Fibroblast of pulmonary artery (primary cell): ENCODE measurements at places on chromosomes 6 and 20.

DNA sequence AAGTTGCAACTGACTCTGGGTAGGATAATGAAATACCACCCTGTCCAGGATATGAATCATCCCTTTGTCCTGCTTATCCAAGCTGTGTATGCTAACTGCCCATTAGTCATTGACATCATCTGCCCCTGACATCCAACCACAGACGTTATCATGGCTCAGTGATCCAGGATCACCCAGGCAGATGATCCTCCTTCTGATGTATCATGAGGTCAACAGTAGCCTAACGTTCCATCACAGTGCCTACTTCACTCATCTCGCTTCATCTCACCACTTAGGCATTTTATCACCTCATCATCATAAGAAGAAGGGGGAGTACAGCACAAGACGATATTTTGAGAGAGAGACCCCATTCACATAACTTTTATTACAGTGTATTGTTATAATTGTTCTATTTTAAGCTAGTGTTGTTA is 13.4 kb upstream of the BTN3A2 start:
- peak; percentile 94 for DNase-seq

DNA sequence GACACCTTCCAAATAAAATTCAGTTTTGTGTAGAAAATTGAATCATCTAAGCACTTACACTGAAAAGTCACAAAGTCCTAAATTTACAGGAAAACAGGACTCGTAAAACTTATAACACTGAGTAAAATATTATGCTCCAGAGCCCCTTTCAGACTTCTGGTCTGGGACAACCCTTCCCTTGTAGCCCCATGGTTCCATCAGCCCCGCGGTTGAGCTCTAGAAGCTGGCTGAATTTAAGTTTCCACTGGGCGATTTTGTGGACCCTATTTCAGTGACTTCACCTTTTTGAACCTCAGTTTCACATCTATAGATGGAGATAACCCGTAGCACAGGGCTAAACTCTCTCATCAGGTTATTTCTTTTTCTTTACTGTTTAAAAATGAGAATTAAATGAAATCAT is 117.7 kb upstream of the BACH2 start:
- DNase-seq = no peak

DNA sequence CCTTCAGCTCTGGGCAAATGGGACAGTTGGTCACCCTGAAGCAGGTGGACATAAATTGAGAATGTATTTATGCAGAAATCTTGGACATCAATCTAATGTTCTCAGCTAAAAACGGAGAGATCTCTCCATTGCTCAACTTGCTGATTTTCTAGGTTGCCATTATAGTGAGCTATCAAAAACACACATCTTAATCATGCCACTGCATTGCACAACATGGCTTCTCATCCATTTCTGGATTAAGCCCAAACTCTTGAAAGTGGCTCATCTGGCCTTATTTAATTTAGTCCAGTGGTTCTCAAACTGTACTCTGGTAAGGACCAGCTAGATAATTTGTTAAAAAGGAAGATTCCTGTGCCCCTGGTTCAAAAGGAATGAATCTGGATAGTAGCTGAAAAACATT is 324.9 kb upstream of the CITED2 start:
- peak; percentile 71 for DNase-seq

DNA sequence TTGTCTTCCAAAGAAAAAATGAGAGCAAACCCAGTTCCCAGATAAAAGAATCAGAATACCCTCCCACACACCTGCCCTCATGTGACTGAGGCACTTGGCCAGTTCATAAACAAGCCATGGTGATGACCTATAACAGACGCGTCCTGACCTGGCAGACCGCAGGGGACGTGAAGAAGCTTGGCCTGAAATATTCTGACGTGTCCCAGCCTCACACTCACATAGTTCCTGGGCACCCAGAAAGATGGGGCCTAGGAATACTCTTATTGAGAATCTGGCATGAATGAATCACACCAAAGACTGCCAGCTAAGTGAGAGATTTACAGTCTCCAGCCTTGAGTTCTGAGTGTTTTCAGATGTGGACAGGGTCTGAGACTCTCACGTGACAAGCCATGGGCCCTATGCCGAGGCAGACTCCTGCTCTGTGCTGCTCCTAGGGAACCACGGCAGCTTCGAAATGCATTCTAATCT is 17.2 kb upstream of the MAP3K4 start:
- DNase-seq = peak; percentile 92

GRCh38 chr6:166281104-166281503 is 27.1 kb downstream of the PRR18 start:
- no peak for DNase-seq

- DNase-seq = no peak
Measured at GRCh38 chr20:60976139-60976538, 275.9 kb upstream of the CDH4 start.

- DNase-seq = no peak
Measured at GRCh38 chr20:51460569-51461265, 81.8 kb downstream of the NFATC2 start.

- no peak for DNase-seq
Measured at GRCh38 chr6:39210450-39210849, 18.8 kb downstream of the KCNK5 start.

DNA sequence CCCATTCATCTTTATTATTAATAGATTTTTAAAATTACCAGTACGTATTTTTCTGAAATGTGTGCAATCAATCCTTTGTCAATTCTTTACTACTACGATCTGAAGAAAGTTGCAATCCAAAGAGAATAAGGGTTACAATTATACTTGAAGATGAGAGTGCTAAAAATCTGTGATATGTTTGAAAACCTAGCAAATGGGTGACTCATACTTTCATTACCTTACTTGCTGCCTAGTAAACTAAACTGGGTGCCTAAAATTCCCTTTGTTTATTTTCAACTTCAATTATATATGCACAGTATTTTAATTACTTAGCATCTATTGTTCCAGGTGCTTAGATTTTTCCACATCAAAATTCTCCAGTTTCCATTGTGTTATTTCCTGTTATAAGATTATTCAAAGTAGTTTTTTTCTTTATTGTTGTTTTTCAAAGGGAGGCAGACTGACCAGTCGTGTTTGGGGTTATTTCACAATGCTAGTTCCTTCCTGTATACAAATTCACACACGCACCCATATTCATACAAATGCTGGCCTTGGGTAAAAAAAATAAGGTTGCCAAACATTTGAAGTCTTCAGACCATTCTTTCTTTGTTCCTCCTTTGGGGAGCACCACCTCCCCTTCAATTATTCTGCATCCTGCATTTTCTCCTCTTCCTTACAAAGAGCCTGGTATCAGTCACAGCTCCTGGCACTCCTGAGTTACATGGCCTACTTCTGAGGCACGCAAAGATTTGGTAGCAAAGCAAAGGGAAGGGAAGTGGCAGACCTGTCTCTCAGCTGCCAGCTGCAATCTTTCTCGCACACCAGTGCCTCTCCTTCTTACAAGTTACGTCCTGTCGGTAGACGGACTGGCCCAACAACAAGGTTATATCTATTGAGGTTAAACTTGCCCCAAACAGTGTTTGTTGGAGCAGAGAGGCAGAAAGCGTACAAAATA is 16.2 kb upstream of the FAM135A start:
- DNase-seq = peak; percentile 77

GRCh38 chr6:3908961-3909360 is 59.8 kb downstream of the FAM50B start:
- no peak for DNase-seq

GRCh38 chr6:6661684-6662083 is 73.2 kb downstream of the LY86 start:
- DNase-seq = peak; percentile 93

- DNase-seq = no peak
Measured at GRCh38 chr6:38144365-38144945, 324.9 kb downstream of the ZFAND3 start.

DNA sequence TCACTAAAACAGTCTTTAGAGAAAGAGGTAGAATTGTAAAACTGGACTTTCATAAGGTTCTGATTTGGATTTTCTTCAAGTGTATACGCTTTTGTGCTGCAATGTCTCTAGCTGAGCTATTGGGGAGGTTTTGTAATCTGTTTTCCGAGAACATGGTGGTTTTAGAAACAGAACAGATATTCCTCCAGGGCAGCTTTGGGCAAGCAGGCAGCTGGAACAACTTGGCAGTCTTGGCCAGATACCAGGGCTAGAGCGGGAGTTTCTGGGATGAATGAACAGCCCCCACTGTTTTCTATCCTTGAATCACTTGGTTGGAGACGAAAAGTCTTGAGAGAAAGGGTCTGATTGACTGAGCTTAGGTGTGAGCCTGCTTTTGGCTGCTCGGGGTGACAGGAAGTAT is 17.1 kb upstream of the ARMC2 start:
- DNase-seq = peak; percentile 21

GRCh38 chr20:62925420-62926228 is 681 bp downstream of the DIDO1 start:
- DNase-seq = peak; percentile 19

- no peak for DNase-seq
Measured at GRCh38 chr20:62642666-62643520, 590 bp downstream of the SLCO4A1 start.

DNA sequence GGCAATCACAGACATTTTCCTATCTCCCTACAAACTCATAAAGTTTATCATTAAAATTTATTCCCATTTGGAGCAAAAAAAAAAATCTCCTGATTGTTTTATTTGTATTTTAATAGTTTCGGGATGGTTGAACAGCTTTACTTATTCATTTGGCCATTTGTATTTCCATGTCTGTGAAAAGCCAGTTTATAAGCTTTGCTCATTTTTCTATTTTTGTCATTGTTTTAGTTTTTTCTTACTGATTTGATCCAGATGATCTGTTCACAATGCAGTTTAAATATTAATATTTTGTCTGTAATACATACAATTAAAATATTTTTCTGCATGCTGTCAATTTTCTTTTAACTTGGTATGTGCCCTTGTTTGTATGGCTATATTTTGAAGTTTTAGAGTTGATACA is 65.2 kb upstream of the CCN2 start:
- no peak for DNase-seq

GRCh38 chr6:44341095-44341890 is 1.2 kb upstream of the SPATS1 start:
- DNase-seq = no peak

DNA sequence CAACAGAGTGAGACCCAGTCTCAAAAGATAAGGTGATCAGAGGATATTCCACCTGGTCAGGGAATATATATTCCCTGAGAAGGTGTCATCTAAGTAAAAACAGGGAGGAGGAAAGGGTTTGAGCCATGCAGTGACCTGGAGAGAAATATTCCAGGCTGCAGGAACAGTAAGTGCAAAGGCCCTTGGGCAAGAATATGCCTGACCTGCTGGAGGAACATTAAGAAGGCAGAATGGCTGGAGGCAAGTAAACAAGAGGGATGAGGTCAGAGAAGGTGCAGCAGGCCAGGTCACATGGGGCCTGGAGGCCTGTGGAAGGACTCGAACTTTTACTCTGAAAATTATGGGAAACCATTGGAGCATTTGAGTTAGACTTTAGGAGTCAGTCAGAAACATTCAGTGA is 6.7 kb downstream of the DEF6 start:
- DNase-seq = no peak

DNA sequence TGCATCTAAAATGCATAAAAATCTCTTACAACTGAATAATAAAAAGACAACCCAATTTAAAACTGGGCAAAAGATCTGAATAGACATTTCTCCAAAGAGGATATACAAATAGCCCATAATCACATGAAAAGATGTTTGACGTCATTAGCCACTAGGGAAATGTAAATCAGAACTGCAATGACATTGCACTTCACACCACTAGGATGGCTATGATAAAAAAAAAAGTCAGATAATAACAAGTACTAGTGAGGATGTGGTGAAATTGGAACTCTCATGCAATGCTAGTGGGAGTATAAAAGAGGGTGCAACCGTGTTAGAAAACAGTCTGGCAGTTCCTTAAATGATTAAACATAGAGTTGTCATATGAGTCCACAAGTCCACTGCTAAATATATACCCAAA is 24.3 kb upstream of the TBX18 start:
- no peak for DNase-seq

GRCh38 chr6:35668744-35669450 is 19.8 kb downstream of the FKBP5 start:
- peak; percentile 73 for DNase-seq
